ENCODE measurements at places on chromosomes 3 and 15.
A peak's percentile ranks its signal among the peaks of the same experiment; 100 is the strongest.

- peak; percentile 29 for DNase-seq
Observed at GRCh38 chr3:132265488-132265887, 51.7 kb upstream of the ACP3 start.

DNA sequence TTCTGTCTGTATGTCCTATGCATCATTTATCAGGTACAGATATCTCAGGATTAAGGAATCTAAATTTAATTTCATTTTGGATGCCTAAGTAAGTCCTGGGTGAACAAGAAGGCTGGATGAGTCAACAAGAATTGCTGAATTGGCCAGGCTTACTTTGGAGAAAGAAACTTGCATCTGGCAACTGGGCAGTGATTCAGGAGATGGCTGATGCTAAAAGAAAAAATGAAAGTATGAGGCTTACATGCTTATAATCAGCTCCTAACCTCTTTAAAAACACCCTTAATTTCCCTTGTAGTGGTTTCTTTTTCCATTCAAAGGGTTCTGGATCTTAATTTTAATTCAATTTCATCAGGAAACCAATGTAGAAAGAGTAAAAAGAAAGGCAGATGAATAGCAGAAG, 228.8 kb upstream of the PEX5L start:
- no peak for DNase-seq

DNA sequence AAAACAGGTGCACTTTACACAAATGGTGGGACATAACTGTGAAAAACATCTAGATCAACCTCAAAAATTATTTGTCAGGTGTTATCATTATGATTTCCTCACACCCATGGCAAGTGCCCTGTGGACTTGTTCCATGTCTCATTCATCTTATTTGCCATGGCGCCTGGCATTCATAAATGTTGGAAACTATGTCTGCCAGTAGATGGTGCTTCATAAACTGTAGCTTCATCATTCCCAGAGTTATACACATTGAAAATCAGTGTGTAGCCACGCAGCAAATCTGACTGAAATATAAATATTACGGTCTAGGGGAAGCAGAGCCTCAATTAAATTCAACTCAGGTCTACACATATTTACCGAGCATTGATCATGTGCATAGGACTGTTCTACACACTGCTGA, 90.7 kb downstream of the IMPG2 start:
- DNase-seq, result no peak

GRCh38 chr3:64011685-64012084, 11.6 kb downstream of the PSMD6 start:
- no peak for DNase-seq

GRCh38 chr15:93460717-93461116, 371.7 kb upstream of the RGMA start:
- DNase-seq, result no peak

- no peak for DNase-seq
Observed at GRCh38 chr15:62432702-62433398, 267.8 kb upstream of the C2CD4B start.

GRCh38 chr3:110494093-110494490, 577.5 kb upstream of the NECTIN3 start:
- no peak for DNase-seq

GRCh38 chr3:174242311-174243041, 616.7 kb upstream of the NAALADL2 start:
- no peak for DNase-seq

GRCh38 chr15:40695469-40695890, 506 bp downstream of the RAD51 start:
- DNase-seq, result no peak

GRCh38 chr3:151159806-151160205, 43.2 kb downstream of the GPR171 start:
- no peak for DNase-seq

DNA sequence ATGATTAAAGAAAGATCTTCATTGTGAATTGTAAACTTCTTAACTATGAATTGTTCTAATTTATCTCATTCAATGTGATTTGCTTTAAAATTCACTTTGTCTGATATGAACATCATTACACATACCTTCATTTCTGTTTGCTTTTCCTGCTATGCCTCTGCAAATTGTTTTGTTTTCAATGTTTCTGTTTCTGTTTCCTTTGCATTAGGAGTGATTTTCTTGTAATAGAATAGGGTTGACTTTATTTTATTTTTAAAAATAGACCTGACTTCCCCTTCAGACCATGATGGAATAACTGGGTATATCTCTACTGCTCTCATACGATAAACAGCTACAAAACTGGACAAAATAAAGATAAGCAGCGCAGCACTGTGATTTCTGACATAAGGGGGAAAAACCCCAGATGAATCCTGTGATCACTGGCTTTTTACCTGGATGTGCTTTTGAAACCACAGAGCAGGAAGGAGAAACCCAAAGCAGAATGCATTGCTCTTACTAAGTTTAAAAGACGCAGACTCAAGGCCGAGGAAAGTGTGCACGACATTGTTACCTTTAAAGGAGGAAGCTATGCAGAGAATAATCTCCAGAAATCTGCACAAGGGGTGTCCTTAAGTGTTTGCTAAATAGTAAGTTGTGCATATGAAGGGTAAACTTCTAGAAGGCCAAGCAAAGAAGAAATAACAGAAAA, 420.2 kb downstream of the TBC1D5 start:
- DNase-seq, result no peak

DNA sequence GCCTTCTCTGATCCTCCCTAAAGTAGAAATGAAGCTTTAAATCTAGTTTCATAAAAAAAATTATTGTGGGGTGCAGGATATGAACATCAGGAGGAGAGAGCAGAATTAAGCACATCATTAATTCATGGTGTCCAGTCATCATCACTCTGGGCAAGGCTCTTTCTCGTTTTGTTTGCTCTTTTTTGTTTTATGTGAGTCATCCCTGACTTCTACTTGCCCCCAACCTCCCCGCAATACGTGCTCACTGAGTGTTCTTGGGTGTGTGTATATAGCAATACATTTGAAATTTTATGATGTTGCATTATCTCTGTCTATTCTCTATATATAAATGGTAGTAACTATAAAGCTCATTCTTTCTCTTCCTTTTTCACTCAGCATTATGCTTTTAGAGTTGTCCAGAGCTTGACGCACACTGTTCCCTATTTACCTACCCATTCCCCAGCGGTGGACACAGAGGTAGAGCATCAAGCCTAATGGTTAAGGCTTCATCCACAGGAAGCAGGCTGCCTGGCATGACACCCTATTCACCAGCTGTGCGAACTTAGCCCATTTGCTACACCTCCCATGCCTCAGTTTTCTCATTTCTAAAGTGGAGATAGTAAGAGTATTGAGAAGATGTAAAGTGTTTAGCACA, 72.3 kb downstream of the CD200R1L start:
- no peak for DNase-seq

DNA sequence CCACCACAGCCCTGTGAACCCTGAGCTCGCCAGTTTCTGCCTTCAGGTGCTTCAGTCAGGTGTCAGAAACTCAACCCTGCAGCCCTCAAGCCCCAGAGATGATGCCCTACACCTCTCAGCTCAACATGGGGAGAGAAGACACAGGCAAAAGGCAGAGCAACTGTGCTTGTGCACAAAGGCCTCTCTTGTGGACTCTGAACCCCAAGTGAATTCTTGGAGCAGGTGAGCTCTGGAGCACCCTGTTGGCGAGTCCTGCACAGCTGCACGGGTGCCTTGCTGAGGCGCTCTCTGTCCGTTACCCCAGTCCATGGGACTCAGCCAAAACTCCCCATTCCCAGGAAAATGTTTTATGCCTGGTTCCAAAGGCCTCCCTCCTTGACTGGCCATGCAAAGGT, 197.0 kb downstream of the KLF13 start:
- no peak for DNase-seq

DNA sequence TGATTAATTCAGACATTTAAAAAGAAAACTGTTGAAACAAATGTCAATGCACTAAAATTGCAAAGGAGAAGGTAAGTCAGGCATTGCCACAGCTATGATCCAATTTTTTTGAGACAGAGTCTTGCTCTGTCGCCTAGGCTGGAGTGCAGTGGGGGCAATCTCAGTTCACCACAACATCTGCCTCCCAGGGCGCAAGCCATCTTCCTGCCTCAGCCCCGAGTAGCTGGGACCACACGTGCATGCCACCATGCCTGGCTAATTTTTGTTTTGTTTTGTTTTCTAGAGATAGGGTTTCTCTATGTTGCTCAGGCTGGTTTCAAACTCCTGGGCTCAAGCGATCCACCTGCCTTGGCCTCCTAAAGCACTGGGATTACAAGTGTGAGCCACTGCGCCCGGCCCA, 117.6 kb downstream of the FMN1 start:
- DNase-seq, result no peak

DNA sequence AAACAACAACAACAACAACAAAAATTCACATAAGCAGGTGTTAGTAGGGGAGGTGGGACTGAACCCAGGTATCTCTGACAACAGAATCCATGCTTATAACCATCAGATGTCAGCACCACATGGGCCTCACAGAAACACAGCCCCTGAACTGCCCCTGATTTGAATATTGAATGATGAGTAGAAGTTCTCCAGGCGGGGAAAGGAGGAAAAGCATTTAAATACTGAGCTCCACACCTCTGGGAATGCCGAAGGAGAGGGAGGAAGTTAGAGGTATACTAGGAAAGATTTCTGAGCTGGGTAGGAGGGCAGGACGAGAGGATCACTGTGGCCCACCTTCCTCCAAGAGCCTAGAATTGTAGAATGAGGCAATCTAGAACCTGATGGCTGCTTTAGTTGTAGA, 31.9 kb upstream of the EIF4A2 start:
- no peak for DNase-seq

DNA sequence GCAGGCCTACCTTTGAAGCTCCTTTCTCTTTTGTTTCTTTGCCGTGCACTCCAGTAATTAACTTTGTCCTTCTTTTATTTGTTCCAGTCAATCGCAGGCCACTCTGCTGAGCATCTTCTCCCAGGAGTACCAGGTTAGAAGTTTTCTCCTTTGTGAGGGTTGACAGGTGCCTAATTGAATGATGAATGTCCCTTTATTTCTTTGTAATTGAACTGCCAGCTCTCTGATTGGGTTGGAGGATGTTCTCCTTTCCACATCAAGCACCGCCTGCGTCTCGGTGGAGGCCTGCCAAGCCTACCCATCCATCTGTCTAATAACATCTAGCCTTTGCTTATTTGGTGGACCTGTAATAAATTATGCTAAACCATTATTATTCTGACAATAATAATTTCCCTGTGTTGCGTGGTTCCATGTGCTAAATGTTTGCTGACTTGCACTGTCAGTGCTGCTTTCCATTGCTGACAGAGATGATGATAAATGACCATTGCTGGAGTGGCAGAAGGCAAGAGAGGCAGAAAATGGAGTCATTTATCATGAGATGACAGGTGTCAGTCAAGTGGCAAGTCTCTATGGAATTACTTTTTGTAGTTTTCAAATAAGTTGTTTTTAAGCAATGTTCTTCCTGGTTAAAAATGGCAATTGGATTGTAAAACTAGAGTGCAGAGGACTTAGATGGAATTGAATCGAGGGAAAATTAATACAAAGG, 64.9 kb downstream of the CDIN1 start:
- DNase-seq, result peak; percentile 93

DNA sequence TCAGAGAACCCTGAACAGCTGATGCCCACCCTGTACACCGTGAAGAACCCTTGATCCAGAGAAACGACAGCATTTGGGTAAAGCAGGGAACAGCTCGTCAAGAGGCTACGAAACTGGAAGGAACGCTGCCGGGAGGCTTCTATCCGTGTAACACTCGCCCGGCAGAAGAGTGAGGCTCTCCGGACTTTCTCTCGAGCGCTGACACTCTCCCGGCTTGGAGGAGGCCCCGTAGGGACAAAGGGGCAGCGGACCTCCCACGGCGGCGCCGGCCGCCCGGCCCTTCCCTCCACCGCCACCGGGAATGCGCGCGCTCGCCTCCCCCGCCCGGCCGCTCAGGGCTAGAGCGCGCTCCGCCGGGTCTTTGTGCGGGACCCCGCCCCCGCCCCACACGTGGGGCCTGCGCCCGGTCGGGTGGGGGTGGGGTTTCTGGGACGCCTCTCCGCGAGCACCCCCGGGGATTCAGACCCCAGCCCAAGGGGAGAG, 1.7 kb downstream of the HYAL2 start:
- peak; percentile 40 for DNase-seq

DNA sequence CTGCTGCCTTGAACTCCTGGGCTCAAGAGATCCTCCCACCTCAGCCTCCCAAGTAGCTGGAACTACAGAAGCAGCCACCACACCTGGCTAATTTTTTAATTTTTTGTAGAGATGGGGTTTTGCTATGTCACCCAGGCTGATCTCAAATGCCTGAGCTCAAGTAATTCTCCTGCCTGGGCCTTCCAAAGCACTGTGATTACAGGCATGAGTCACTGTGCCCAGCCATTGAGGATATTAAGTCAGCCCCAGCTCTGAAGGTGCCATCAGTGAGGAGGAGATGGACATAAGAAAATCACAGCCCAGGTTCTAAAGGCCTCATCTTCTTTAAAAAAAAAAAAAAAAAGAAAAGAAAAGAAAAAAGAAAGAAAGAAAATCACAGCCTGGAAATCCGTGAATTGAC, 26.6 kb upstream of the PSTPIP1 start:
- DNase-seq, result no peak

DNA sequence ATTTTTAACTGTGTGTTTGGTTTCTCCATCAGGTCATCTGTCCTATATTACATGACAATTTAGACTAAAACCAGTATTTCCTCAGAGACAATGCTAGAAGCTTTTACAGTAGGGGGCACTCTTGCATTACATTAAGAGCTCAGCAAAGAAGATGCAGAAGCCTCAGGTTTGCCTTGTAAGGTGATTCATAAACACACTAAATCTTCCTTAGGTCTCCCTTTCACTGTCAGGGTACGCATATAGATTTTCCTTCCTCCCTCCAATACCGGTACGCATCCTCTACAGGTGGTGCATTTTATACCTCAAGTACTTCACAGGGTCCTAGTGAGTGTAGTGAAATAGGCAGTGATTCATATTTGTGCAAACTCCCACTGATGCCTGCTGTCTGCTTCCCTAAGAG, 46.5 kb downstream of the CD86 start:
- peak; percentile 86 for DNase-seq

GRCh38 chr15:43238671-43239131, 17.9 kb upstream of the EPB42 start:
- no peak for DNase-seq

DNA sequence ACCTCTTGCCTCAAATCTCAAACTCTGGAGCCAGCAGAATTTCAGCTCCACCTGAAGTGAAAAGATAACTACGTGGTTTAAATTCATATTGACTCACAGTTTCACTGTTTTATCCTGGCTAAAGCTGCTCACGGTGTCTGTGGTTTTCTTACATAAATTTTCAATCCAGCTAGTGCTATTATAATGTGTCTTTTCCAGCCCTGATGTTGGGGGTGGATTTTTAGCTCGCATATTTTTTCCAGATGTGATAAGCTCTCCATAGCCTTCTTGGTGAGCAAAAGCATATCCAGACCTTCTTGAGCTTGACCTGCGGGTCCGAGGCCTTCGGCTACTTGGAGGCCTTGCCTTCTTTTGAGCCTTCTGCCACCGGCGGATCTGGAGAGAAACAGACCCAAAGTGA, 239.3 kb downstream of the DTWD1 start:
- no peak for DNase-seq

Data from NCI-H1105 treated with DMSO at 0.1 percent for 48 hours (cell line).